ENCODE measurements at places on chromosomes 16 and 17.

DNA sequence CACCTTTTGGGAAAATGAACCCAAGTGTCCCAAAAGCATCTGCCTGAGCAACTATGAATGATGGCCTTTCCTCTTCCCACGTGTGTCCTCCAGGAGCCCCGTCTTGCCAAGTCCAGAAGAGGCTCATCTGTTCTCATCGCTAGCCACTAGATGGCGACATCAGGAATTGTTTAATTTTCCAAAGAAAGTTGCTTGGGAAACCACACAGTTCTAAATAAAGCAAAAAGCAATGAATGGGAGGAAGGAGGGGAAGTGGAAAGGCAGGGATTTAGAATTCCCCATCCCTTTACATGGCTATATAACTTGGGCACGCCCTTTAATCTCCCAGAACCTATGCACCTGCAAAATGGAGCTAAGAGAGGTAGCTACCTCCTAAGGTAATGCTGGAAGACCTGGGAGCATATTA, 9.0 kb upstream of the CDH5 start:
- DNase-seq = peak; percentile 37

DNA sequence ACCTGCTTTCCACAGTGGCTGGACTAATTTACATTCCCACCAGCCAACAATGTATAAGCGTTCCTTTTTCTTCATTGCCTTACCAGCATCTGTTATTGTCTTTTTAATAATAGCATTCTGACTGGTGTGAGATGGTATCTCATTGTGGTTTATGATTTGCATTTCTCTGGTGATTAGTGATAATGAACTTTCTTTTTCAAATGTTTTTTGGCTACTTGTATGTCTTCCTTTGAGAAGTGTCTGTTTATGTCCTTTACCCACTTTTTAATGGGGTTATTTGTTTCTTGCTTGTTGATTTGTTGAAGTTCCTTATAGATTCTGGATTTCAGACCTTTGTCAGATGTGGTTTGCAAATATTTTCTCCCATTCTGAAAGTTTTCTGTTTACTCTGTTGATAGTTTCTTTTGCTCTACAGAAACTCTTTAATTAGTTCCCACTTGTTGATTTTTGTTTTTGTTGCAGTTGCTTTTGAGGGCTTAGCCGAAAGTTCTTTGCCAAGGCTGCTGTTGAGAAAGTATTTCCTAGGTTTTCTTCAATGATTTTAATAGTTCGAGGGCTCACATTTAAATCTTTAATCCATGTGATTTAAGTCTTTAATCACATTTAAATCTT, 26.8 kb downstream of the ITGAM start:
- no peak for DNase-seq

DNA sequence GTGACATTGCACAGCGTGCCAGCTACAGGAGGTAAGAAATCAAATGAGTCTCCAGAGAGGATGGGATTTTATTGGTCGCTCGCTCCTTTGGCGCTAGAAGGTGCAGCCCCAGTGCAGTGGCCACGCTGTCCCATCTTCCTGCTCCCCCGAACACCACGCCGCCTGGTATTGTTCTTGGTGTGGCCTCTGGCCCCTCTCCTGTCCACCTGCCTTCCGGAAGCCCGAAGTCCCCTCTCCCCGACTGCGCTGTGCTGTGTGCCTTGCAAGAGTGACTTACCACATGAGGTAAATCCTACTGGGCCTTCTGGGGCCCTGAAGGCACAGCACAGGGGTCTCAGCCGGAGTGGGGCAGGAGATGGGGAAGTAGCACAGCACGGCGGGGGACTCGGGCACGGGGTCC, 58.2 kb downstream of the MARCHF10 start:
- DNase-seq = no peak

DNA sequence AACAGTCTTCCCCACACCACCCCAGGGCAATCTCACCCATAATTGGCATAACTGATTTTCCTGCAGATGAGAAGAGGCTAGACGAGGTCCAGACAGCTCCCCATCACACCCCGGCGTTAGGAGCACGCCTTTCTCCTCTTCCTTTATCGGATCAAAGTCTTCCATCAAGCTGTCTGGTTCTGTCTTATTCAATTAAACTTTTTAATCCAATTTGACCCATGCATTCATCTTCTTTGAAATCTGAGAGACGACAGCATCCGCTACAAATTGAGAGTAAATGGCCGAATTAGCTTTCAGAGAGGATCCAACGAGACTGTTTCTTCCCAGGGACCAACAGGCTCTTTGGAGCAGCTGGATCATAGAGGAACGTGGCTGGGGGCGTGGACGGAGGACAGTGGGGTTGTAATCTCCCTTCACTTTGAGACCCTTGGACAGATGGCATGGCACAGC, 44.4 kb upstream of the GPRC5B start:
- DNase-seq = no peak

- peak; percentile 60 for DNase-seq
These were observed 9.0 kb upstream of the PHAF1 start for GRCh38 chr16:67100569-67101310.

DNA sequence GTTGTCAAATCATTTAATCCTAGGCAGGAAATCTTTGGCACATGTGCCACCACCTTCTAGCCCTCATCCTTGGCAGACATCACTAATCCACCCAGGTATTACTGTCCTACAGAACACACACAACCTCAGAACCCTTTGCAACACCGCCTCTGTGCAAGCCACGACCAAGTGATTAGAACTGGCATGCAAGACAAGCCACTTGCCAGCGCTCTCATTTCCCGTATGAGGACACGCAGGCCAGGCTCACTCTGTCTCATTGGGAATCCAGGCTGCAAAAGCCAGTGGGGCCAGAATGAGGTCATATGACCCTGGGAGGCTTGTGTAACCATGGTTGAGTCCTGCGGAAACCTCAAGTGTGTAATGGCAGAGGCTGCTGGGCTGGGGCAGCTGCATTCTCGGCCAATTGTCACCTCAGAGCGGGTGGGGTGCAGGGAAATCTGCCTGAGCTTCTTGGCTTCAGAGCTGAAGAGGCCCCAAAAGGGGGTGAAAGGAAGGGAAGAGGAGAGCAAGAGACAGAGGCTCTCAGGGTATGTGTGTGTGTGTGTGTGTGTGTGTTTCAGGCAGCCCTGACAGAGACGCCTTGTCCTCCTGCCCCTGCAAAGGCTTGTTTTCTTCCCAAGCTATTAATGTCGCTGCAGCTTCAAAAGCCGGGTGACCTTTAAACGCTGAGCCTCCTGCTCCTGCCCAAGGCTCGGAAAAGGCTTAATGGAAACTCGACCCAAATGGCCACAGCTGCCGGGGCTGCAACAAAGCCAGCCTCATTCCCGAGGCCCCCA, 43.2 kb upstream of the MRPS23 start:
- peak; percentile 28 for DNase-seq

DNA sequence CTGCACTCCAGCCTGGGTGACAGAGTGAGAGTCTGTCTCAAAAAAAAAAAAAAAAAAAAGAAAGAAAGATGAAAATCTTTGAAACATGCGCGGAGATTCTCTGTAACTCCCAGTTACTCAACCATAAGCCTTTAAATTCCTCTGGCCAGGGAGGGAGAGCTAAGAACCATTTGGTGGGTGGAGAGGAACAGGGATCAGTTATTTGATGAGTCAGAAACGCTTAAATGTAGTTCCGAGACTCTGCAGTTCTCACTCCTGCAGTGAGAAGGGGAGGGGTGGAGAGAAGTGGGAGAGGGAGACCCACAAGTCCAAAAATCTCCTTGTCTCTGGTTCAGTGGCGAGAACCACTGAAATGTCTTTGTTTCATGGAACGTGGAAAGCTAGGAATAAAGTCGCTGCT, 266.7 kb downstream of the SOX9 start:
- DNase-seq = no peak

DNA sequence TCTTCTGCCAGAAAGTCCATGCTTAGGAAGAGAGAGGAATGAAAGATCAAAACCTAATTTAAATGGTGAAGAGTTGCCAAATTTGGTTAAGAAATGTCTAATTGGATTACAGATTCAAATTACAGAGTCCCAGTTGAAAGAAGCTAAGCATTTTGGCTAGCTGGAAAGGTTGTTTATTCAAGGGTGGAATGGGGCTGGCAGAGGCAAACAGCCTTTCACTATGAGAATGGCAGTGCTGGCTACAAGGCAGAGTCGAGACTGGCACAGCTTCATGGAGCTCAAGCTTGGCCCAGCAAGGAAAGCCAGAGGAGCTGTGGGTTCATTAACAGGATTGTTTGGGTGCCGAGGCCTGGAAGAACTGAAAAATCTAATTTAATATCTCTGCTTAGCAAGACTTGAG, 13.6 kb downstream of the MAP3K3 start:
- DNase-seq = no peak

DNA sequence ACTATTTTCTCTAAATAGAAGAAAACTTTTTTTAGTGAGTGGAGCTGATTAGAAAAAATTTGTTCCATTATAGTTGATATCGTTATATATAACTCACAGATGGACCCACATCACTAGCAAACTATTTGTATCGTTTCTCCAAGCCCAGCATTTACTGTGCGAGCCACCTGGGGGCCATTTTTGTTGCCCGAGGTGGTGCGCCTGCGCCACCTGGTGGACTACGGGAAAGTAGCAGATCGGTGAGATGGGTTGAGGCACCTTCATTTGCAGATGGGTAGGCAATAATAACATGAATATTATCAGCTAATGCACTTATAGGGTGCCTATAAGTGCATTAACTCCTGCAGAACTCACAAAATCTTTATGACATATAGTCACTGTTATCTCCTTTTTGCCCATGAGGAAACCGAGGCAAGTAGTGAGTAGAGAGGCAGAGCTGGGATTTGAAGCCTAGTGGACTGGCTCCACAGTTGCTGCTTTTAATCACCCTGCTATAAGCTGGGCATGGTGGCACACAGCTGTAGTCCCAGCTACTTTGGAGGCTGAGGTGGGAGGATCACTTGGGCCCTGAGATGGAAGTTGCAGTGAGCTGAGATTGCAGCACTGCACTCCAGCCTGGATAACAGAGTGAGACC, 23.2 kb upstream of the NTN1 start:
- DNase-seq = peak; percentile 83

DNA sequence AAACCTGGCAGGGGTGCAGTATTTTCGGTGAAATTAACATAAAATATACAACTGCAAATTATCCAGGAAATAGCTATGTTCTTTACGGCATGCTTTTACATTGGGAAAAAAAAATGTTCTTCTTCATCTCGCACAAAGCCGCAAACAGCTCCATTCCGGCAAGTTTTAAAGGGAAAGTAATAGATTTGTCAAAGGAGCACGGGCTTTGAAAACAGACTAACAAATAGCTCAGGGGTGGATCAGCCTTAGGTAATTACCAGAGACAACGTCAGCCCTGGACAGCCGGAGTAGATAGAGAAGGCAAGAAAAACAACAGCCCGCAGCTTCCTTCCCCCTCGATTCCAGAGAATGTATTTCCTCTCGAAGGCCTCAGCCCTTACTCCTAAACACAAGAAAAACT, 222.5 kb downstream of the C16orf78 start:
- no peak for DNase-seq

- DNase-seq = no peak
These were observed 260.1 kb downstream of the PARN start for GRCh38 chr16:14369734-14370598.

DNA sequence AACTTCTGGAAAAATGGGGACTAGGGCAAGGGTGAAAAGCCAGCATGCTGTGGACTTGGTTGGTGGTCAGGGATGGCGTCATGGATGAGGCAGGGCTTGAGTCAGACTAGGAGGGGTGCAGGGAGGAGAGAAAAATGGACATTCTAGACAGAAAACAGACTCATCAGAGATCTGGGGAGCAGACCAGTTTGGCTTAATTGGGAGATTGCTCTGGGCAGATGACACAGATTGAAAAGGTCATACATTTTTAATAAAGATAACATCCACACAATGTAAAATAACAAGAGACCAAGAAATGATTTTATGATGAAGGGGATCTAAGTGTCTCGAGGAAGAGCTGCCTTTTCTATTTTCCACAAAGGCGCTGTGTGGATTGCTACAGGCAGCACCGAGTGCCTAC, 326.3 kb downstream of the XYLT1 start:
- DNase-seq = no peak

GRCh38 chr17:82439194-82439828, 11.2 kb downstream of the CYBC1 start:
- DNase-seq = no peak
